ENCODE measurements at places on chromosomes 12 and 14.
A peak's percentile ranks its signal among the peaks of the same experiment; 100 is the strongest.

- no peak for DNase-seq
These were observed 35.1 kb downstream of the PCNX1 start for GRCh38 chr14:70942342-70942706.

- DNase-seq = no peak
These were observed 36.7 kb upstream of the NKX2-8 start for GRCh38 chr14:36619131-36619530.

DNA sequence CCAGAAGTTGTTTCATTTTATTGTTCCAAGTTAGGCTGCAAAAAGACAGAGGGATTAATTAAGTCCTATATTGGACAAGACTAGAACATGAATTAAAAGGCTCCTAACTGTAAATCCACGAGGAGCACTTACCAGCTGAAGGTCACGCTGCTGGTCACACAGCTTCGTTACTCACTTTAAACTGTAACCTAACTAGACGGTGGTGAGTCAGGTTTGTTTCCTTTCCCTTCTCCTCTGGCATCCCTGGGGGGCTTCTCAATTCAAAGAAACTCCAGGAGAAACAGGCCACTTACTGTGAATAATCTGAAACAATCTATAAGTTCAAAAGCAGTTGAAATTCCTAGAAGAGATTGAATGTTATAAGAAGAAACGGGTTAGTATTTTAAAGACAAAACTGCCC, 331.4 kb downstream of the BCAT1 start:
- no peak for DNase-seq

DNA sequence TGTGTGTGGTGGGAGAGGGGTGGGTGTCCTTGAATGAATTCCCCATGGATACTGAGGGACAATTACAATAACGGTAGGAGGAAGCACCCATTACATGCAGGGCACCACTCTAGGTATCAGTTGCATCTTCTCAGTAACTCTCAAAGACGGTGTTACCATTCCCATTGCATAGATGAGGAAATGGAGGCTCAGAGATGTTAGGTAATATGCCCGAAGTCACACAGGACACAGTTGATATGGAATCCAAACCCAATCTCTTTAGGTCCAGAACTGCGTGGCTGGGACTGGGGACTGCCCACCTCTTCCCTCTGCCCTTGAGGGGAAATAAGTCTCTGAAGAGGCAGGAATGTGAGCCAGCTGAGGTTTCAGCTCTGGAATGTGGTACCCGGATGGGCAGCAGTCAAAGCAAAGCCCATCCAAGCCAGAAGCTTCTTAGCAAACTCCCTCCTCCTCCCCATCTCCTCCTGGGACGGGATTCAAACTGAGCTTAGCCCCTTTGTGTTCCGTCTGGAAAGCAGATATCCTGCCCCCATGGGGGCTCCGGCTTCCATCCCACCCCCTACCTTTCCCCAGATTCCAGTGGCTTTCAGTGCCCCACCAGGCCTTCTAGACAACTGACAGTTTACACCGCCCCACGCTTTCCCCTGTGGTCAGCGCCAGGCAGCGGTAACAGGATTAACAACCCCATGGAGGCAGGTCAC, 187.5 kb downstream of the RBM19 start:
- DNase-seq = no peak

DNA sequence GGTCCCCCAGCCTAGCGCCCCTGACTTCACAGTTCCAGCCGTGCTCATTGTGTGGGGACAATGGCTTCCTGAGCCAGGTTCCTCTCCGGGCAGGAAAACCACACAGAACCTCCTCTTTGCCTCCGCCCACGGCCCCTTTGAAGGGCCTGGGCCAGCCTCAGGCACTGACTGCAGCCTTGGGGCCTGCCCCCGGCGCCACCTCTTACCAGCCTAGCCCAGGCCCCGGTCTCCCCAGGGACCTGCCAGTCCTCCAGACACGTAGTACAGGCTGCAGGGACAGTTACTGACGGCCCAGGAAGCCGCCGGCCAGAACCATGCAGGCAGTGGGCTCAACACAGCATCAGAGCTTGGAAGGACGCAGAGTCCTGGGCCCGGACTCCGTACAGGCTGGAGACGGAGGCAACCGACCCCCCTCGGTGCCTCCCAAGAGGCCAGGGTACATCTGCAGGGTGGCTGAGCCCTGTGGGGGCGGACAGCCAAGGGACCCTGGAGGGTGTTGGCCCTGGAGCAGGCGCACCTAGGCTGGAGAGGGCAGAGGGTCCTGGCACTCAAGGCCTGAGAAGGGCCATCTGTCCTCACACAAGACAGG, 20.9 kb upstream of the NUDT14 start:
- DNase-seq = no peak

DNA sequence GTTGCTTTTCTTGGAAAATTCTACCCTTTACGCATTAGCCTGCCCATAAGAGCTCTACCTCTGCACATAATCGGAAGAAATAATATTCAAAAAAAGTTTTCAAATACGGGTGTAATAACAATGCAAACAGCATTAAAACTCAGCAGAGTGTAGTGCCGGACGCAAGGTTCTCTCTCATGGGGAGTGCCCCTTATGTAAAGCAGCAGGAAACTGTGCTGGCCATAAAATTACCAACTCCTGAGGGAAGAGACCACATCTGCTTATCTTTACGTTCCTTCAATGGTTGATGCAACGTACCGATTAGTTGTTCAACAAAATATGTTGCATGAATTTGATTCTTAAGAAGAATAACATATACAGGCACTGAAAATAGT, 118.7 kb upstream of the TMCC3 start:
- DNase-seq = no peak

- DNase-seq = no peak
These were observed 1.4 kb upstream of the DIO3 start for GRCh38 chr14:101559624-101560533.

GRCh38 chr14:30872602-30873001, 1.8 kb upstream of the COCH start:
- no peak for DNase-seq

DNA sequence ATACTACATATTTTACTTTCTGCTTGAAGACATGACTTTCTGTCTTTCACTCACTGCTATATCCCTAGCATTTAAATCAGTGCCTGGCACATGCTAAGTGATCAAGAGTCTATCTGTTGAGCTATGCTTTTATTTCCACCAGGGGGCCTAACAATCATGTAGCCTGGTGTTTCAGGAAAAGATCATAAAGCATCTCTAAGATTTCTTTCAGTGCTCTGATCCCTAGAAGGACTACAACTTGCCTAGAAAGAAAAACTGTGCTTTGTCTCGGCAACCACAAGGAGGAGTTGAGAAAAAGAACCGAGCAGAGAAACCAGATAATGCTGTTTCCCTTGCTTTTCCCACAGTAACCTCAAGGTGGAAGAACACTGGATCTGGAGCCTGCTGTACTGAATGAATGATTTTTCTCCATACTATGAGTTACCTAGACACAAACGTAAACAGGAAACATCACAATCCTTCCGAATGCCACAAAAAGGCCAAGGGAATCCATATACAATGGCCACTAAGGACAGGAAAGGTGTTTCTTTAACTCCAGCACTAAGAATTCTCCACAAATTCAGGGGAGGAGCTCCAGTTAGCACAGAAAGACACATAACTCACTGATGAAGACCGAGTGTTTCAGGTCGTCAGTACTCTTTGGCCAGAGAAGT, 1.2 kb downstream of the CRY1 start:
- DNase-seq = peak; percentile 43

Measured in breast epithelium (tissue), 4 donors.